Neural progenitor cell (in vitro differentiated cells): ENCODE measurements at places on chromosomes 2 and 18. TPM values are rescaled to one million over a fixed set of nuclear protein-coding genes. Genes with fewer than 3 reads are reported as not detected.

Gene CDH19
- not detected in 2 replicates for total RNA-seq

GRCh38 chr18:60978338-60978737 is 354.9 kb upstream of the CDH20 start:
- no peak for DNase-seq

Gene C1GALT1C1L
- total RNA-seq = 0.12 TPM in 1 of 2 replicates, not detected in the other

Gene SPC25
- total RNA-seq = 38.9 and 60.0 TPM in 2 replicates

DNA sequence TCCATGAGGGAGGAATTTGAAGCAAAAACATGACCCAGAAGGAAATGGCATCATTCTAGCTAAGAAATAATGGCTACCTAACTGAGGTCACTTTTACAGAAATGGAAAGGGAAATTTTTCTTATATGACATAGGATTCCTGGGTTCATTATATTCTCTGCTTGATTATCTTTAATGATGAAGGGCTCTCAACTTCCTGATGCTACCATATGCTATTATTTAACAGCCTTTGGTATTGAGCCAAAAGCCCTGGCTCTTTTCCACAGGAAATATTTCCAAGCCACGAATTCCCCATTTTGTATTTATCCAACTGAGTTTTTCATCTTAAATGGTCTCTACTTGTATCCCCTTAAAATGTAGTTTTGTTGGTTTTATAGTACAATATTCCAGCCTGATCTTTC is 63.2 kb upstream of the NPAS2 start:
- no peak for DNase-seq

Gene PROKR1
- 1.8 and 2.1 TPM in 2 replicates for total RNA-seq

- DNase-seq = no peak
Observed at GRCh38 chr2:142865924-142866323, 11.5 kb upstream of the KYNU start.

DNA sequence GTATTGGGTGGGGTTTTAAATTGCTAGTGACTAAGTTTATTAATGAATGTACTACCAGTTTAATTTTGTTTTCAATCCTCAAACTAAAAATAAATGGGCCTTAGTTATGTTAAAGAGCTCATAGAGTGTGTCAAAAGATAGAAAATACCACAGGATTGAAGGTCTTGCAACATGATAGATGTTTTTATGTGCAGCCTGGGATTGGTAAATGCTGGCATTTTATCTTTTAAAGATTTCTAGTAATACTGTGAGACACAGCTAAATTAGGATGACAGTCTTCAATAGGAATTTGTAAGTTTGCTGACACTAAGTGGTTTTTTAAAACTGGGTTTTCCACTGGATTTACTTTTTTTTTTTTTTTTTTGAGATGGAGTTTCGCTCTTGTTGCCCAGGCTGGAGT is 122.3 kb downstream of the HAUS1 start:
- DNase-seq = no peak

Gene ST6GAL2
- total RNA-seq = 10.1 and 12.8 TPM in 2 replicates

- DNase-seq = no peak
Observed at GRCh38 chr2:159971365-159972152, 90.9 kb downstream of the PLA2R1 start.

DNA sequence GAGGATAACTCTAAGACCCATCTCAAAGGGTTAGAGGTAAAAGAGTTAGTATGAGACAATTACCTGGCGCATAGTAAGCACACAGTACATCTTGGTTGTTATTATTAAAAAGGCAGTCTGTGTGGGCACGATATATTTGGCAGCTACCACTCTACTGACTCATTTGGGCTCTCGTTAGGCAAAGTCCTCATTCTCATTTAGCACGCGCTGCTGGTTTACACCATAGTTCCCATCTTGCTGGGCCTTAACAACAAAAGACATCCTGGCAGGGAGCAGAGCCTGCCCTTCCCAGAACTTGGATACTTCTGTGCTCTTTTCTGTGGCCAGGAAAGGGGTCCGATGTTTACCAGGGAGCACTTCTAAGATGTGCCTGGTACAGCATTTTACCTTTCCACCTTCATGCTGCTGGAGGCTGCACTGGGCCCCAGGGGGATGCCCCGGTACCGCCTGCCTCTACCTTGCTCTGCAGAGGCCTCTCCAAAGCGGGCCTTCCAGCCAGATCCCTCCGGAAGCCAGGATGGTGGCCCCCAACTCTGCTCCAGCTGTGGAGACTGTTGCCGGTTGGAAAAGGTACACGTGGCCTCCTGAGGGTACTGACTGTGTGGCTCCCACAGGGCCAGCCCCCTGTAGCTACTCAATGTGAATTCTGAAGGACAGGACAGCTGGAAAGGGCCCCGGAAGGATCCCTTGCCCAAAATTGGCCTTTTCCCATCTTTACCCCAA is 15.0 kb downstream of the GLI2 start:
- no peak for DNase-seq

- no peak for DNase-seq
Observed at GRCh38 chr2:185806783-185807182, 68.2 kb downstream of the FSIP2 start.

GRCh38 chr2:116680256-116680936 is 1134.1 kb upstream of the DDX18 start:
- DNase-seq = no peak

DNA sequence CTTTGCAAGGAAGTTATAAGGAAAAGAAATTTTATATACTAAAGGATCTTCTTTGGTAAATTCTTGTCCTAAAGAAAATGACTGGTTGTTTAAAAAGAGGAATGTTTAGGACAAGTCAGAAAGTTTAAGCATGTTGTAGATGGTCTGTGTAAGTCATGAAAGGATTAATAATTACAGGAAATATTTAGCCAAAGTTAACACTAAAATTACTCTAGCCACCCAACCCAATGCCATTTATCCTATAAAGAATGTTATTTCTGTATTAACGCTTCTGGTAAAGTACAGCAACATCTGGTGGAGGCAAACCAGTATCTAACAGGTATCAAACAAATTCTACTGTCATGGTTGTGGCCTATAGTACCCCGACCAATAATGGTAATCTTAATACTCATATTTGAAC is 546.9 kb upstream of the PKDCC start:
- DNase-seq = no peak

Gene DSC1
- total RNA-seq = not detected in 2 replicates

GRCh38 chr2:155574941-155575340 is 757.6 kb downstream of the NR4A2 start:
- no peak for DNase-seq

Gene TOGARAM2
- total RNA-seq = 0.04 and 0.62 TPM in 2 replicates

Gene MERTK
- total RNA-seq = 4.6 and 6.1 TPM in 2 replicates

Gene SLC4A1AP
- 24.9 and 32.2 TPM in 2 replicates for total RNA-seq

DNA sequence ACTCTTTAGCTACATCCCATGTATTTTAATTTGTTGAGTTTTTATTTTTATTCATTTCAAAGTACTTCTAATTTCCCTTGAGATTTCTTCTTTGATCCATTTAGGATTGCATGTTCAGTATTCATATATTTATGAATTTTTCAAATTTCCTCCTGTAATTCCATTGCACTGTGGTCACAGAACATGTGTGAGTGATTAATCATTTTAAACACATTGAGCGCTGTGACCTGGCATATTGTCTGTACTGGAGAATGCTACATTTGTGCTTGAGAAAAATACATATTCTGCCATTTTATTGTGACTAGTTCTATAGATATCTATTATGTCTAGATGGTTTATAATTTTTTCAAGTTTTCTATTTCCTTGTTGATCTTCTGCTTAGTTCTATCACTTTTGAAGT is 353.7 kb downstream of the RAD51AP2 start:
- no peak for DNase-seq

GRCh38 chr2:148483665-148484064 is 160.9 kb upstream of the EPC2 start:
- no peak for DNase-seq

Gene HAAO
- total RNA-seq = 0.77 and 2.8 TPM in 2 replicates

Gene GULP1
- 96.6 and 154 TPM in 2 replicates for total RNA-seq

Gene HOXD10
- not detected in 2 replicates for total RNA-seq

Gene CNTNAP5
- 0.19 TPM in 1 of 2 replicates, not detected in the other for total RNA-seq

Gene RALB
- 55.3 and 79.8 TPM in 2 replicates for total RNA-seq

GRCh38 chr2:125169022-125169763 is 1144.1 kb downstream of the CNTNAP5 start:
- no peak for DNase-seq

GRCh38 chr2:109609352-109610024 is 4.3 kb downstream of the SEPTIN10 start:
- DNase-seq = no peak

GRCh38 chr2:237306083-237306786 is 107.7 kb downstream of the COL6A3 start:
- DNase-seq = no peak

GRCh38 chr18:56973487-56973886 is 173.4 kb upstream of the BOD1L2 start:
- no peak for DNase-seq

Gene EFHD1
- total RNA-seq = 5.9 and 7.0 TPM in 2 replicates

Gene HIBCH
- total RNA-seq = 33.0 and 38.8 TPM in 2 replicates

DNA sequence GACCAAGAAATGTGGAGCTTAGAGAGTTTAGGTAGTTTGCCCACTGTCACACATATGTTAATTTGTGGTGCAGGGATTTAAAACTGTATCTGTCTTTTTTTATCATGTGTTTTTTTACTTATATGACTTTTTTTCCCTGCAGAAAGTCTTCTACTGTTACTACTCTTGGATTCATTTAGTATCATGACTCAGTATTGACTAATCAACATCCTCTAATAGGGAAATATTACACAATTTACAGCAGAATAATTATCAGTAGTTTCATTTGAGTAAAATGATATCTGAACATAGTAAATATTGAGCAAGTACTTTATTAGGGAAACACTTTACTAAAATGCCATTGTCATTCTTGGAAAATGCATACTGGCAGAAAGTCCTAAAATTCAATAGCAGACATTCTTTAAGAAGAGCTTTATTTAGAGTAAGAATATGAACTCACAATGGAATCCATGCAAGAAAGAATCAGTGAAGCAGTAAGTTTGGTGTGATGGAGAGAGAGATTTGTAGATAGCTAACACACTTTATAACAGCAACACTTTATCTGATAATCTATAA is 425.9 kb upstream of the SLC8A1 start:
- DNase-seq = no peak

Gene NMUR1
- total RNA-seq = 0.52 and 0.56 TPM in 2 replicates

DNA sequence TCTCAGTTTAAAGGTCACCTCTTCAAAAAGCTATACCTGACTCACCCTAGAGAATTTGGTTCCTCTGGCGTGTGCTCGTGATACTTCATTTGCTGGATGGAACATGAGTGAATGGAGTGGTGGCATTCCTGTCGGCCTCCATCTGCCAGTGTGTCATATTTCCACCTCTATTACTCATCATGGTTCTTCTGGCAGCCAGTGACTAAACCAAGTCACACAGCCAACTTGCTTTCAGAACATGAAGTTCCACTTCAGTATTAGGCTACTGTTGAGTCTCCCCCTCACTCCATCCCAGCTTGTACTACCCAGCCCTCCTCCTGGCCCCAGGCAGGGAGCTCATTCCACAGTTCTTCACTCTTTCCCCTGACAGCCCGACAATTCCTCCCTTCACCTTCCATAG is 169.8 kb downstream of the MREG start:
- no peak for DNase-seq

Gene POMC
- total RNA-seq = not detected in 2 replicates

- DNase-seq = no peak
Observed at GRCh38 chr2:235049069-235049468, 97.3 kb downstream of the SH3BP4 start.

- DNase-seq = no peak
Observed at GRCh38 chr2:230842473-230842872, 22.3 kb upstream of the ITM2C start.

DNA sequence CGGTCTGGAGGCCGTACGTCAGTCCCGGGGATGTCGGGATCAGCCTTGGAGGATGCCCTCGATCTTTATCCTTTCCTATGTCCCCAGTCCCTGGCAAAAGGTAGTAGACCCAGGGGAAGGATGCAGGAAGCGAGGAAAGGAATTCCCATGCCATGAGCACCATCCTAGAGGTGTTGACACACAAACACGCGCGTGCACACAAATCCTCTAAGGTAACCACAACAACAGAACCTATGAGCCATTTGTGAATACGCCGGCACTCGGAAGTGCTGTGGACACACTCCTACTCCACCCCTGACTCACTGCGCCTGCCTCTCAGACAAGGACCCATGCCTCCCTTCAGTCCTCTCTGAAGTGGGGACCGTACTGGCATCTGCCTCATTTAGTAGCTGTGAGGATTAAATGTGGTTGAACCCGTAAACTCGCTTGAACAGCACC is 11.3 kb upstream of the MLPH start:
- DNase-seq = no peak

GRCh38 chr2:226439337-226439736 is 360.3 kb downstream of the IRS1 start:
- DNase-seq = no peak

DNA sequence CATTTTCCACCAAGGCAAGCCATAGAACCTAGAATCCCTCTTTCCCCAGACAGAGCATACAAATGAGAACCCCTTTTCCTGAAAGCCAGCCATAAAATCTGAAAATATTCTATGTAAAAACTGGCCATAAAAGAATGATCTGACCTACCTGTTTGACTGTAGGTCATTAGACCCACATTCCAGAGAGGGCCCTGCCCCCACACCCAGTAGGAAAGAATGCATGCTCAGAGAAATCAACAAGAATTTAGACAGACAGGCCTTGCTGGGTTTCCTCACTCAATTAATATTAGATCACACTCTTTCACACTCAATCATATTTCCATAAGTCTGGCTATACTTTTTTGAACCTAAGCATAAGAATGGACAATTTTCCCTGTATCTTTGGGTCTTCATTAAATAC is 929.5 kb downstream of the ERBB4 start:
- no peak for DNase-seq

GRCh38 chr2:54594048-54594447 is 129.4 kb upstream of the EML6 start:
- no peak for DNase-seq
